ENCODE measurements at places on chromosomes 12 and 14.

GRCh38 chr14:98161356-98161755 lies 1110.6 kb downstream of the BCL11B start:
- DNase-seq: no peak

- no peak for DNase-seq
Measured at GRCh38 chr12:20400003-20400402, 31.7 kb downstream of the PDE3A start.

GRCh38 chr12:62273724-62274380 lies 13.6 kb downstream of the USP15 start:
- DNase-seq: no peak

GRCh38 chr14:36479344-36479743 lies 40.7 kb downstream of the NKX2-1 start:
- DNase-seq: no peak

DNA sequence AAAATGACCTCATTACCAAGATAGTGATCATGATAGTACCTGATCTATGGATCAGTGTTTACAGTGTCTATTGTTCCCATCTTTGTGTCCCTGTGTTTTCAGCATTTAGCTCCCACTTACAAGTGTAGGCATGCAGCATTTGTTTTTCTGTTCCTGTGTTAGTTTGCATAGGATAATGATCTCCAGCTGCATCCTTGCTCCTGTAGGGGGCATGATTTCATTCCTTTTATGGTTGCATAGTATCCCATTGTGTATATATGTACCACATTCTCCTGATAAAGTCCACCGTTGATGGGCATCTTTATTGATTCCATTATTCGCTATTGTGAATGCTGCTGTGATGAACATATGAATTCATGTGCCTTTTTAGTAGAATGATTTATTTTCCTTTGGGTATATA lies 215.4 kb upstream of the NAV3 start:
- no peak for DNase-seq

DNA sequence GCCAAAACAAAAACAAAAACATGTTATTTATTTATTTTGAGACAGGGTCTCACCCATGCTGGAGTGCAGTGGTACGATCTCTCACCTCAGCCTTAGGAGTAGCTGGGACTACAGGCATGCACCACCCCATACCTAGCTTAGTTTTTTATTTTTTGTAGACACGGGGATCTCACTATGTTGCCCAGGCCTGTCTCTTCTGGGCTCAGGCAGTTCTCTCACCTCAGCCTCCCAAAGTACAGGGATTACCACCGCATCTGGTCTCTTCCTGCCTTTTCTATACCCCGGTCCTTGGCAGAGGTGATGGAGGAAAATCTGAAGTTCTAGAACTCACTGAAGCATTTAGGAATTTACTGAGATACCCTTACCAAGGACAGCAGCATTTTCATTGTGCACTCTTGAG lies 6.8 kb upstream of the IRF2BPL start:
- no peak for DNase-seq

GRCh38 chr12:29578070-29578469 lies 80.6 kb upstream of the OVCH1 start:
- DNase-seq: no peak

- DNase-seq: no peak
Measured at GRCh38 chr14:25108959-25109358, 59.0 kb upstream of the STXBP6 start.

DNA sequence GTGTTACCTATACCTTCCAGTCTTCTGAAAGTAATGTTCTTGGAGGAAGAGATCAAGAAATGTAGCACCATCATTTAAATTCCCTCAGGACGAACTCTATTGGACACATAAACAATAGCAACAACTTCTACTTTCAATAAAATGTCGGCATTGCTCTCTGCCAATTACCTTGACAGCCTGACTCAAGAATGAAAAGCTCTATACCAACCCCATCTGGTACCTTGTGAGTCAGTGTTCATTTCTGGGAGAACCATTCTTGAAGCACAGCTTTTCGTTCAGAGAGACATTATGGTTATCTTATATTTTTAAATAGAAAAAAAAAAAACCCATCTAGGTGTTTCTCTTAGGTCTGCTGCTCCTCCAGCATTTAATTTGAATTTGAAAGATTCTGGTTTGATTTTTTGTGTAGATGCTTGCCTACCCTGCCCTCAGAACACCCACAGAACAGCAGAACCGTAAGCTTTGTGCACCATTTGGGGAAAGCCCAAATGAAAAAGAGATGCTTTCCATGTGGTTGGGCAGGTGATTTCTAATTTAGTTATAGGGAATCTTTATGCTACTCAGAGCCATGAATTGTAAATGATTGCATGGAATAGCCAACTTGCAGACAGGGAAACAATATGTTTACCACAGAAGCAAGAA lies 156.0 kb downstream of the SAMD4A start:
- DNase-seq: no peak

- no peak for DNase-seq
Measured at GRCh38 chr12:14991069-14991468, 18.2 kb downstream of the PDE6H start.

DNA sequence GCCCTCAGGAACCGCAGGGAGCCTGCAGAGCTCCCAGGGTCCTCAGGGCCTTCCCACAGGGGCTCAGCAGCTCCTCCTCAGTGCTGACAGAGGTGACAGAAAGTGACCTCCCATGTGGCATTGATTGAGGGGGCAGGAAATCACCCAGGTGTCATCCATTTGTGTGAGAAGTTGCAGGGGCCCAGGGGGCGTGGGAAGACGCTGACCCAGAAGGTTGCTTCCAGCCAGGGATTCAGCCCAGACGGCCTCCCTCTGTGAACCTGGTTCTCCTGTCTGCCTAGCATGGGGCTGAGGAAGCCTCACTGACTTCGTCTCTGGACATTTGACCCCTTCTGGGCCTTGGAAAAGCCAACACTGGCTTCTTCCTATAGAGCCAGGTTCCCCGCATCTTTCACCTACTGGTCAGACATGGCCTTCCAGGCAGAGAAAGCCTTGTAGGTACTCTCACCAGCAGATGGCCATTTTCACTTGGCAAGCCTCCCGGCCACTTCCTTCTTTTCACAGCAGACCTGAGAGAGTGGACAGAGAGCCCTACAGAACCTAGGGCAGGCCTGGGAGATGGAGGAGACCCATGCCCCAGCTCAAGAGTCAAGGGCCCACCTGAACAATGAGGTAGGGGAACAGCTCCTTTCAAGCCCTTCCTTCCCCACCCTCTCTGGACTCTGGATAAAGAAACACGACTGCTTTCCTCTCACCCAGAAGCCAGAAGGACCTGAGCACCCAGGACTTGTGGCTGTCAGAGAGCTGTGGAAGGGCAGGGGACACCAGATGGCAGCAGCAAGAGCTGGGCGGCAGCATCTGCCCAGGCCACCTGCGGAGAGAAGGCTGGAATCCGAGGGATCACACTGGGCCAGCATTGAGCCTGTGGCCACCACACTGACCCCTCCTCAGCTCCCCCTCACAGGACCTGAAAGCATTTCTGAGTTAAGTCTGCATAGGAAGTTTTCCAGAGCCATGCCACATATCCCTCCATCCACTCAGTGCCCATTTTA lies 377.8 kb downstream of the DPF3 start:
- DNase-seq: peak; percentile 77

GRCh38 chr14:39946807-39947206 lies 514.6 kb upstream of the FBXO33 start:
- no peak for DNase-seq

GRCh38 chr12:110266980-110267620 lies 13.9 kb upstream of the ATP2A2 start:
- DNase-seq: no peak

Data from cerebellar nuclear complex (tissue), 1 donor.